ENCODE measurements at places on chromosomes 3 and 15.
A peak's percentile ranks its signal among the peaks of the same experiment; 100 is the strongest.

- peak; percentile 46 for DNase-seq
These were observed 55.7 kb upstream of the CP start for GRCh38 chr3:149277331-149277813.

DNA sequence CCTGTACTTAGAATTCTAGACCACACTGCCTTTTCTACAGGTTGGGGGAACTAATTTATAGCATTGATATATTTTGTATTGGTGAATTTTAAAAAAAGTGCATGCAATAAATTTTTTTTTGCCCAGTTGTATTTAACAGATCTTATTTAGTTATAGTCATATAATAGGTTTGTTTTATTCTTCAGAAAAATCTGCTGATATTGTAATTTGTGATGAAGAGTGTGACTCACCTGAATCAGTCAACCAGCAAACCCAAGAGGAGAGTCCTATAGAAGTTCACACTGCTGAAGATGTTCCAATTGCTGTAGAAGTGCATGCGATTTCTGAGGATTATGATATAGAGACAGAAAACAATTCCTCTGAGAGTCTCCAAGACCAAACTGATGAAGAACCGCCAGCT lies 10.3 kb downstream of the ZNF639 start:
- DNase-seq: no peak

- DNase-seq: no peak
These were observed 921 bp downstream of the FBXL2 start for GRCh38 chr3:33278163-33278562.

- peak; percentile 39 for DNase-seq
These were observed 4.0 kb downstream of the CCDC33 start for GRCh38 chr15:74240002-74240568.

DNA sequence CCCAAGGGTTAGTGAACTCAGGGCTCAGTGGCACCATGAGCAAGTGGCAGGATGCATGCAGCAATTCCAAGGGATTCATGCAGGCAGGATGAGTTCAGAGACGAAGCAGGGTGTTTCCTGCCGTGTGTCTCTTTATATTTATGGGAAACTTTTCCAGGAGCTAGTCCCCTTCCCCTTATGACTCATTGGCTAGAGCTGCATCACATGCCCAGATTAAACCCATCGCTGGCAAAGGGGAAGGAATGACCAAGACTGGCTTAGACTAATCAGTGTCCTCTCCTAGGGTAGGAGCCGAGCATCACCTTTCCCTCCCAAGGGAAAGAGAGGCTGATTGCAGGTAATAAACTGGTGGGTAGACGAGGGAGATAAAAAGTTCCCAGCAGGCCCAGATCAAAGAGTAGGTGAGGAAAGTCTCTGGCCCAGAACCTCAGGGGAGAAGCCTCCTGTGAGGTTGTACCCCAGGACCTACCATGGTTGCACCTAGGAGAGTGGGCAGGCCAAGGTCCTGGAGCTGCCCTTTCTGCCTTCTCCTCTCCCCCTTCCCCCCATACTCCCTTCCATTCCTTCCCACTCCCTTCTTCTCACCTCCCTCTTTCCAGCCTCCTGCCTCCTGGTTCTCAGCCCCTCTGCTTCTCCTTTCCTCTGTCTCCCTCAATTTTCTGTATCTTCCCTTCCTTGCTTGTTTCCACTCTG lies 67.8 kb upstream of the ITGA11 start:
- no peak for DNase-seq

- DNase-seq: no peak
These were observed 1010.1 kb downstream of the ROBO1 start for GRCh38 chr3:78757731-78758130.

- no peak for DNase-seq
These were observed 130.0 kb upstream of the TJP1 start for GRCh38 chr15:29952225-29952624.

DNA sequence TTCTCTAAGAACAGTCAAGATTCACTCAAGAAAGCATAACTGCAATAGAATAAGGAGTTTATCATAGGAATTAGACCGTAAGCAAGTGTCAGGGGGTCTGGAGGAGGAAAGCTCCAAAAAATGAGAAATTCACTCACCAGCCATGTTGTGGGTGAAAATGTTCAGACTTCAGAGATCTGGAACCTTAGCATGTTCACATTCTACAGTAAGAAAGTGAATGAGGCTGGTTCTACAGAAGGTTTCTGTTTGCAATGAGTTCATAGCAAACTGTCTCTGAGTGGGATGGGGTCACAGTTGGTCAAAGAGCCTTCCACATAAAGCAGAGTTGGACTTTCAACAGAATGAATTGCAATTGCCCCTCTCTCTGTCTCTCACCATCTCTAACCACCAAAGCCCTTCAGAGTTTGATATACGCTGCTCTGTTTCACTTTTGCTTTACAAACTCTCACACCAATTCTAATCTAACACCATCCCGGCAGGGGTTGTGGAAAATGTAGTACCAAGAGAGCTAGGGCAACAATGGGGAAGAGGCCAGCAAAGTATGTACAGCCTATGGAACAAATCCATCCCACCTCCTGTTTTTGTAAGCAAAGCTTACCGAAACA lies 581.8 kb upstream of the UBE2E2 start:
- no peak for DNase-seq

GRCh38 chr3:87733671-87734367 lies 325.0 kb downstream of the CGGBP1 start:
- DNase-seq: no peak

DNA sequence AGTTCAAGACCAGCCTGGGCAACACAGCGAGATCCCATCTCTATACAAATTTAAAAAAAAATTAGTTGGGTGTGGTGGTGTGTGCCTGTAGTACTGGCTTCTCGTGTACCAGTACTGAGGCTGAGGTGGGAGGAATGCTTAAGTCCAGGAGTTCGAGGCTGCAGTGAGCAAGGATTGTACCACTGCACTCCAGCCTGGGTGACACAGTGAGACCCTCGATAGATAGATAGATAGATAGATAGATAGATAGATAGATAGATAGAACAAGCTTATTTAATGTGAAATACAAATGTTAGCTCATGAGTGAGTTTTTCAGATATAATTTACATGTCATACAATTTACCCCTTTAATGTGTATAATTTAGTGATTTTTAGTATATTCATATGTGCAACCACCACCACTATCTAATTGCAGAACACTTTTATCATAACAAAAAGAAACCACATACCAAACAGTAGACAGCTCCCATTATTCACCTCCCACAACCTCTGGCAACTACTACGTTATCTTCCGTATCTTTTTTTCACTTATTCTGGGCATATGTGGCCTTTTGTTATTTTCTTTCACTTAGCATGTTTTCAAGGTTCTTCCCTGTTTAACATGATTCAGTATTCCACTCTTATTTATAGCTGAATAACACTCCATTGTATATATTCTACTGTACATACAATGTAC lies 13.1 kb upstream of the PRRT3 start:
- DNase-seq: no peak

- DNase-seq: no peak
These were observed 61.8 kb upstream of the MCF2L2 start for GRCh38 chr3:183490211-183490601.

DNA sequence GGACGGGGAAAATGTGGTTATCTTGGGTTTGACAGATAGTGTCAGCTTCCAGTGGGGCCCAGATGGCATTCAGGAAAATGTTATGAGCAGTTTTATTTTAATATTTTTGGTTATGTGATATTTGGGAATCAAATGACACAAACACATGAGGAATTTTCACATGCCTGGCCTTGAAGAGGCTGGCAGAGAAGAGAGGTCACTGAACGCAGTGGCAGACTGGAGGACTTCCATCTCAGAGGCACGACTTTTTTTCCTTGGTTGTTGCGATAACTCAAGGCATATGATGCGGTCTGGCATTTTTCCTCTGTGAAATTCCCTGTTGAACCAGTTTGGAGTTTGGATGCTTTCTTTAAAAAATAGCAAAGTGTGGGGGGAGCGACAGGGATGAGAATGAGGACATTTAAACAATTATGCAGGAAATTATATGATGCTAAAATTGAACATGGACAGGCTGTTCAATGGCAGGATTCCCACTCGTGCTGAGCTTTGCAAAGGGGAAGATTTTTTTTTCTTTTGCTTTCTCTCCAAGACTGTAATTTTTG lies 36.9 kb upstream of the ARPP21 start:
- DNase-seq: no peak

DNA sequence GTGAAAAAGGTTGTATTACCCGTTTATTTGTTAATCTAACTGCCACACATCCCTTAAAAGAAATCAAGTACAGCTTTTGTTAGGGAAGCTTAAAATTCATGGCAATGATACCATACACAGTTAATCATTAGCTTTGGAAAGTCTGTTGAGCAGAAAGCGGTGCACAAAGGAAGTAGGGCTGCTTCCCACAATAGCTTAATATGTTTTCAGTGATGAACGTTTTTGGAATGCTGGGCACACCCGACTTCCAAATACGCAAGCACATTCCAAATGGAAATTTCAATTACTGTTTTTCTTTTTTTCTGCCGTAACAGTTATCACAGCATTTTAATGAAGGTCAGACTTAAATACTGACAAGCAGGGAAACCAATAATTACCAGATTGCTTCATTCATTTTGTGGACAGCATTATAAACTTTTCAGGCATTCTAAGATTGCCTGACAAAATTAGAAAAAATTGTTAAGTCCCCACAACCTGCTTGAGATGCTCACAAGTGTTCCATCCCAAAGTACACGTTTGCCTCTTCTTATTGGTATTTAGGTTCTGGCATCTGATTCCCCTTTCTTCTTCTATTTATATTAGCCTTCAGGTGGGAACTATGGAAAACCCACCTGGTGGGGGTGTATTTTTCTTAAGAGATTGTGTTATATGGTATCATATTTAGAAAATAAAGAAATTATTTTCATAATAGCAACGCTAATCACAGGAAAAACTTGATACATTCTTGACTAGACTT lies 1.1 kb upstream of the ECT2 start:
- DNase-seq: no peak

DNA sequence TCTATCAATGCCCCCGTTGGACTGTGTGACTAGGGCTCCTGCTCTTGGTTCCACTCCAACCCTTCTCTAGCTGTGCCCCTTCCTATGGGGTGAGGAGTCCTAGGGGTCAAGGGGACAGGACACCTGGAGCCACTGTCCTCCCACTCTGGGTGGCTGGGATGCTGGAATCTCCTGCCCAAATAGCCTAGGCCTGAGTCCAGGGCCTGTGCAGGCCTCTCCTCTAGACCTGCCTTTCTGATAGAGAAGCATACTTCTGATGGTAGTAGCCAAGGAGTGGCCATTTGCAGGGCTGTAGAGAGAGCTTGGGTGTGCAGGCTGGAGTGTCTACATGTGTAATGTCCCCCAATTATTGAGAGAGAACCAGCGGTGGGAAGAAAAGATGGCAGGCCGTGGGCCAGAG lies 54.2 kb downstream of the ITGA11 start:
- no peak for DNase-seq

GRCh38 chr3:51937014-51937413 lies 4.7 kb downstream of the RRP9 start:
- DNase-seq: no peak

GRCh38 chr3:29511701-29512100 lies 230.8 kb downstream of the RBMS3 start:
- no peak for DNase-seq

DNA sequence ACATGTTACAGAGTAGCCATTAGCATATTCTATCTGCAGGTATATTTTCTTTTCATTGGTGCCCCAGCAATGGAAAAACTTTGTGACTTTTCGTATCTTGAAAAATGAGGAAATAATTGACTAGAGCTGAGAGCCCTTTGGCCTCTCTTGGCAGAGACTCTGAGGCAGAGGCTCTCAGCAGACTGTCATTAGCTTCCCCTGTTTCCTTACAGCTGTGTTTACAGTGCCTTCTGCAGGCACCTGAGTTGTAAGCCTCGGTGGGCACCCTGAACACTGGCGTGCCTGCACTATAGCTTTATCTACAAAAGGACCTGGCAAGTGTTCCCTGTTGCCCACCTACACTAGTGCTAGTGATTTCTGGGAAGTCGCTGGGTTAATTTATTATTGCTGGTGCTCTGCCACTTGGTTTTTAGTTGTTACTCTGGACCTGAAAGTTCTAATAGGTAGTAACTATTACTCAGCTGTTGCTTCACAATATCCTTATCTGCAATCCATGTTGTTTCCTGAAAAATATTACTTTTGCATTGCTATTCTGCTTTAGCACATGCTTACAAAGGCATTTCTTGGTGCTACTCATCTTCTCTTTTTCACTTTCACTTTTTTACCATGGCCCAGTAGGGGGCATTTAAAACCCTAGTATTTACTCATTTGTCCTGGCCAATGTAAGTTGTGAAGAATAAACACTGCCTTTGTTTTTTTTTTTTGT lies 7.8 kb upstream of the GPR171 start:
- peak; percentile 20 for DNase-seq

- DNase-seq: no peak
These were observed 26.4 kb downstream of the NUP210 start for GRCh38 chr3:13393427-13394360.

DNA sequence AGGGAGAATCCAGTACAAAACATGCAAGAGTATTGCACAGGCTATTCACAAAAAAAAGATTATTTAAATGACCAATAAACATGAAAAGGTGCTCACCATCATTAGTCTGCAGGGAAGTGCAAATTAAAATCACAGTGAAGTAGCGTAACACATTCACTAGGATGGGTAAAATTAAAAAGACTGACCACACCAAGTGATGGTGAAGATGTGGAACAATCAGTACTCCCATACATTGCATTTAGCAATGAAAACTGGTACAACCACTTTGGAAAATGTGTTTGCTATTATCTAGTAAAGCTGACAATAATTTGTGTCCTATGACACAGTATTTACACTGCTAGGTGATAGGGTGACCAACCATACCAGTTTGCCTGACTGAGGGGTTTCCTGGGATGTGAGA lies 26.4 kb downstream of the MESP1 start:
- no peak for DNase-seq

DNA sequence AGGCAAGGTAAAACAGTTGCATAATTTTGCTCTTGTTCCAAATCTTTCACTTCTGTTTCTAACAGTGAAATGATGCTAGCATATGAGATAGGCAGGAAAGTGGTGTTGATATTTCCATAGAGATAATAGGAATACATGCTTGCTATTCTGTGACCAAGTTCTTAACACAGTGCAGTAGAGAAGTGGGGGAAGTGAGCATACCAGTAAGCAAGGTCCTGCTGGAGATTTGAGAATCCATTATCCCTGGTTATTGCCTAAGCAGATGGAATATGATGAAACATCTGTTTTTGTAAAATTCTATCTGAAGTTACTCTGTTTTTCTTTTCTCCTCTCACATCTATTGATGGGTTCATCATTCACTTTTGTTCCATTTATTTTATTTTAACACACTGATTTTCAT lies 28.7 kb downstream of the USP8 start:
- DNase-seq: no peak

Data from hematopoietic multipotent progenitor cell treated with erythropoietin and hydrocortisone succinate and interleukin-3 and kit ligand, for 8 days (in vitro differentiated cells).